Femur (tissue), 1 donor: ENCODE measurements at places on chromosomes 6 and 20.

DNA sequence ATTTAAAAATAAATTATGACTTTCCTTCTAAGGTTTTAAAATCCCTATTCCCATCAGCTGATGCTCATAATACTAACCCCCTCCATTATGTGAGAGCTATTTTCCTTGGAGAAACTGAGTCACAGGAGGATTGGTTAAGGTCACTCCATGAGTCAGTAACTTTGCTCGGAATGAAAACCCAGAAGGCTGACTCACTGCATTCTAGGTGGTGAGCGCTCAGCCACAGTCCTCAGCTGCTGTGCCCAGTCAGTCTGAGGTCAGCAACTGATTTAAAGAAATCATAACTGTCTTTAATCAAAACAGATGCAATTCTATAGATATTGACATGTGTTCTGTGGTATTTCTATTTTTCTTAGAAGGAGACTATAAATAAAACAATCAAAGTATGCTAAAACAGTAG, 359.2 kb downstream of the GJA1 start:
- peak; percentile 53 for DNase-seq

DNA sequence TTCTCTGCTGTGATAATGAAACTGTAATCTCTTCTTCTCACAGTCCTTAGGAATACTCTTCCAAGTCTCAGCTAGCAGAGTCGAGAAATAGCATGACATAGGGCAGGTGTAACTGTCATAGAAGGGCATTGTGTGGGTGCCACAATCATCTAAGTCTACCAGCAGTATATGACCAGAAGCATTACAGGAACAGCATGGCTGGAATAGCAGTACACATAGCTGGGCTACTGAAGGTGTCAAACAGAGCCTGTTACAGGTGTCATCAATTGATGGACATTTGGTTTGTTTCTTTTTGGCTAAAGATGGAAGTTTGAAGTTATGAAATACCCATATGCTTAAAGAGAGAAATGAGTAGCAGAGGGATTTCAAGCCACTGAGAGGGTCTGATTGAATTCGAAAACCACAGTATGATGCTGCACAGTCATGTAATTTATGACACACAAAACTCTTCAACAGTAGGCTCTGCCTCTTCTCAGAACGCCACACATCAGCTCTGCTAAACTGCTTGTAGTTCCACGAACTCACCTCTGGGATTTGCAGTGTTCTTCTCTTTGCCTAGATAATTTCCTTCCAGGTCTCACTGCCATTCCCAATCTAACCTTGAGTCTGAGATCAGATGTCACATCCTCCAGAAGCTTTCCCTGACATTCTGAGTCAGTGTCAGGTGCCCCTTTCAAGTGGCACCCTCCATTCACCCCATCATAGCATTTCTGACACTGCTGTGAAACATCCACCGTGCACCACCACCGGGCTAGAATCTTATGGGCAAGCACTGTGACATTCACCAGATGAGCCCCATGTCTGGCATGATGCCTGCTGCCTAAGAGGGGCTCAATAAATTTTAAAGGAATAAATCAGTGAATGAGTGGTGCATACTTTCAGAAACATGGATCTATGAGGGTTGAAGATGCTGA, 151.0 kb downstream of the ADAT2 start:
- DNase-seq, result no peak

DNA sequence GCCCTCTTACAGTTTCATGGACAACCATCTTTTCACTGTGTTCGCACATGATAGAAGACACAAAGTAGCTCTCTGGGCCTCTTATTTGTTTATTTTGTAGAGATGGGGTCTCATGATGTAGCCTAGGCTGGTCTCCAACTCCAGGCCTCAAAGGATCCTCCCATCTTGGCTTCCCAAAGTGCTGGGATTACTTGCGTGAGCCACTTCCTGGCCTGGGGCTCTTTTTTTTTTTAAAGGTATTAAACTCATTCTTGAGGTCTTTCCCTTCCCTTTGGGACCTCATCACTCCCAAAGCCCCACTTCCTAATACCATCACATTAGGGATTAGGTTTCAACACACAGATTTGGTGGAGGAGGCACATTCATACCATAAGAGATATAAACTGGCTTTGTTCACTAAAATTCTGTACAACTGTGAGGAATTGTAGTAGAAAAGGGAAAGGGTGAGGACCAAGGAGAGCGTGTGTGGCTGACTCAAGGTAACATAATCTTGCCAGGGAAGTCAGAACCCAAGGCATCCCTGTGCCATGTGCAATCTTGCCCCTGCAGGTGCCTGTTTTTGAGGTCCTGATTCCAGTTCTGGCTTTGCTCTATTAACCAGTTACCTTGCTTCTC, 45.5 kb downstream of the EIF2S2 start:
- no peak for DNase-seq

GRCh38 chr6:52675372-52675771, 4.5 kb downstream of the TMEM14A start:
- DNase-seq, result no peak

GRCh38 chr6:139290787-139291311, 949 bp downstream of the TXLNB start:
- peak; percentile 39 for DNase-seq

DNA sequence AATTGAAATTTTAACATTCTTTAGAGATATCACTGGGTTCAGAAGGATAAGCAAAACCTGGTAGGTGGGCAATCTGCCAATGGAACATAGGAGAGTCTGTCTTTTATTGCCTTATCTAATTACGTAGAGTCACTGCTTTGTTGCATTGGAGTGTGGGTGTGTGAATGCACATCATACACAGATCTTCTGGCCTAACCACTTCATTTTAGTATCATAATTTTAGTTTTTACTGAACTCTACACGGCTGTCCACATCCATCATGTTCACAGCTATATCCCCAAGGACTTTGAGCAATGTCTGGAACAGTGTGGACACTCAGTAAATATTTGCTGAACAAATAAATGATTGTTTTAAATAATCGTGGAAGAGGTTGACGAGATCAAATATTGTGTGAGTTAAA, 104.6 kb upstream of the AKIRIN2 start:
- DNase-seq, result no peak

GRCh38 chr20:49452011-49452482, 30.4 kb downstream of the KCNB1 start:
- DNase-seq, result no peak

DNA sequence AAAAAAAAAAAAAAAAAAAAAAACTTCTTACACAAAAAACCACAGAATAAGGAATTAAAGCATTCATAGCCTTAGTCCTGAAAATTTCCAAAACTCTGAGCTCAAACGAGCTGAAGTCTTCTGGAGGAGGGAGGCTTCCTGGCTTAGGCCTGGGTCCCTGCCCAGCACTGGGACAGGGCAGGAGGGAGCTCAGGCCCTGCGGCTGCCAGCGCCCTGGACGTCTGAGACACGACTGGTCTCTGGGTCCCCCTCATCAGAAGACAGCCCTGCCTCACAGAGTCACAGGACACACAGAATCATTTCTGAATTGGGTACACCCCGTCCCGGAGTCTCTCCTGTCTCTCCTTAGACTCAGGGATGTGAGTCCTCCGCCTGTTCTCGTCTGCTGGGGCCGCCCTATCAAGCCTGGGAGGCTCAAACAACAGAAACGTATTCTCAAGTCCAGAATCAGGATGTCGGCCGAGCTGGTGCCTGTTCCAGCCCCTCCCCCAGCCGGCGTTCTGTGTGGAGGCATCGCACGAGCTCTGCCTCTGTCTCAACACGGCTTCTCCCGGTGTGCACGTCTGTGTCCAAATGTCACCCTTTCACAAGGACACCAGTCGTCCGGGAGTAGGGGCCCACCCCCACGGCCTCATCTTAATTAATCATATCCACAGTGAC, 39.4 kb downstream of the ZBTB46 start:
- DNase-seq, result no peak
